ENCODE measurements at places on chromosomes 11 and 22.

- DNase-seq, result peak; percentile 80
These were observed 71.7 kb downstream of the IGLL5 start for GRCh38 chr22:22959147-22959827.

GRCh38 chr11:45993531-45994001 is 71.1 kb downstream of the LARGE2 start:
- no peak for DNase-seq

- peak; percentile 67 for DNase-seq
These were observed at the start of gene BRD1 for GRCh38 chr22:49827853-49828598. BRD1 (minus strand) TSS chr22:49827873; CDS start chr22:49824317, 3,556 bp downstream.

DNA sequence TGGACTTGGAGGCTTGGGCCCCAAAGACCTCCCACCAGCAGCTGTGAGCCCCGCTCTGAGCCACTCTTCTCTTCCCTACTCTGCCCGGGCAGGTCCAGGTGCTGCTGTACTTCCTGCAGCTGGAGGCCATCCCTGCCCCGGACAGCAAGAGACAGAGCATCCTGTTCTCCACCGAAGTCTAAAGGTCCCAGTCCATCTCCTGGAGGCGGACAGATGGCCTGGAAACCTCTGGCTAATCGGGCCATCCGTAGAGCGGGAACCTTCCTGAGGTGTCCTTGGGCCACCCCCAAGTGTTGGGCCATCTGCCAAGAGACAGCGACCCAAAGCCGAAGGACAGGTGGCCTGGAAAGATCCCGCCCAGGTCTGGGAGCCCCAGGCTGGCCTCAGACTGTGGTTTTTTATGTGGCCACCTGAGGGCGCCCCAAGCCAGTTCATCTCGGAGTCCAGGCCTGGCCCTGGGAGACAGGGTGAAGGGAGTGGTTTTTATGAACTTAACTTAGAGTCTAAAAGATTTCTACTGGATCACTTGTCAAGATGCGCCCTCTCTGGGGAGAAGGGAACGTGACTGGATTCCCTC is 135.1 kb downstream of the BCR start:
- peak; percentile 73 for DNase-seq

DNA sequence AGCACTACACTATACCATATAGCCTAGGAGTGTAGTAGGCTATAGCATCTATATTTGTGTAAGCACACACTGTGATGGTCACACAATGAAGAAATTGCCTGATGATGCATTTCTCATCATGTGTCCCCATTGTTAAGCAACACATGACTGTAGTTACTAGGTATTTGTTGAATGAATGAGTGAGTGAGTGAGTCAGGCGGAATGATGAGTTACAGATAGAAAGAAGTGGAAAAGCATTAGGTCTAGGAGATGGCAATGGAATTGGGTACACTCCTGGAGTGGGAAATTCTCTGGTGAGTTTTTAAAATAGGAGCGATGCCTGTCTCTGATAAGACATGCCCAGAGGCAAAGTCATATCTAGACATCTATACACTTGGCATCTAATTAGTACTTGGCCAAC is 160.5 kb upstream of the TBCEL start:
- no peak for DNase-seq

GRCh38 chr22:48379371-48379770 is 1448.3 kb downstream of the BRD1 start:
- no peak for DNase-seq

- no peak for DNase-seq
These were observed 19.3 kb downstream of the HPS4 start for GRCh38 chr22:26464312-26464711.

- no peak for DNase-seq
These were observed 3.2 kb downstream of the FUT4 start for GRCh38 chr11:94546886-94547285.

GRCh38 chr22:44266796-44267760 is 45.7 kb downstream of the SHISAL1 start:
- no peak for DNase-seq

DNA sequence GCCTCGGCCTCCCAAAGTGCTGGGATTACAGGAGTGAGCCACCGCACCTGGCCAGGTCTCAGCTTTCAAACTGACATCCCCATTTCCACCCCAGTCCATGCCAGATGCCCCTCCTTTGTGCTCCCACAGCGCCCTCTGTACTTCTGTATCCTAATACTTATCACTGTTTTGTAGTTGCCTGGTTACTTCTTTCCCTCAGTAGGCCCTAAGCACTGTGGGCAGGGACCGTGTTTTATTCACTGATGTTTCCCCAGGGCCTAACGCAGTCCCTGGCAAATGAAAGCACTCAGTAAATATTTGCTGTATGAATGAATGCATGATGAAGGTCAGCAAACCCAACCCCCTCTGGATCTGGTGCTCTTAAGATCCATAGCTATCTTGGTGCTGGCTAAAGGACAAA is 2.2 kb upstream of the TRIM3 start:
- no peak for DNase-seq

DNA sequence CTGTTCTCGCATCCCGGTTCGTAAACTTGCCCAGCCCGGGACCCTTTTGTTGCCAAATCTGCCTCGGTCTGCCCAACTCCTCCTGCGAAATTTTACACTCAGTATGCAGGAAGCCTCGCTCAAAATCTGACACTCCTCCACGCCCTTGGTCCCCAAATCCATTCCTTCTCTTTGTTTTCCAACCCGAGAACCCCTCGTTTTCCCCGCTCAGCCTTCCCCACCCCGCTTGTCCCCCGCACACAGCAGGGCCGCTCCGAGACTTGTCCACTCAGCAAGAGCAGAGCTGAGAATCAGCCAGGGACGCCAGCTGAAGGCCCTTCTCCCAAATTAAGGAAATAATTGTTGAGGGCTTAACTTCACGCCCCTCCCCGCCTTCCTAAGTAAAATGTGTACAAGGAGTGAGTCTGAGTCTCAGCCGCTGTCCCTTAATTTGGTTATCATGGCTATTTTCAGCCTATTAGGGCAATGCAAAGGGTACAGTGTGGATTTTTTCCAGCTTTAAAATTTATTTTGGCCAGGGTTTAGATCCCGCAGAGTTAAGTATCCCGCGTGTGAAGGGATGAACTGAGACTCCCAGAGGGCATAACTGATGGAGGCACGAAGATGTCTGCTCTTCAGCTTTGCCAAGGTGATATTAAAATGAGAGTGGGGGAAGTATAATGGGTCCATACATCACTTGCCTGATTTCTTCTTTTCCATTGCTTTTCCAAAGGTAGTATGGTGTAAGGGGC is 581 bp upstream of the FBXO3 start:
- DNase-seq, result no peak

DNA sequence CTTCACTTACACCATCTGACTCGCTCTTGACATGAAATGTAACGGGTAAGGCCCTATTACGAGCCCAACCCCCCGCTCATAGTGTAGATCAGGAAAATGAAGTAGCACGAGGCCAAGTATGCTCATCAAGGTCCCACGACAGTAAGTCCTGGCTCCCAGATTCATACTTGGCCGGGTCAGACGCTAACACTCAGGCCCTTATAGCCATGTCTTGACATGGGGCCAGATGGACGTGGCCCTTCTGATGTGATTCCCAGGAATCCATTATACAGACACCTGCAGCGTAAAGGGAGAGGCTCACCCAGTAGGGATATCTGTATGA is 175.1 kb downstream of the CEP164 start:
- no peak for DNase-seq

DNA sequence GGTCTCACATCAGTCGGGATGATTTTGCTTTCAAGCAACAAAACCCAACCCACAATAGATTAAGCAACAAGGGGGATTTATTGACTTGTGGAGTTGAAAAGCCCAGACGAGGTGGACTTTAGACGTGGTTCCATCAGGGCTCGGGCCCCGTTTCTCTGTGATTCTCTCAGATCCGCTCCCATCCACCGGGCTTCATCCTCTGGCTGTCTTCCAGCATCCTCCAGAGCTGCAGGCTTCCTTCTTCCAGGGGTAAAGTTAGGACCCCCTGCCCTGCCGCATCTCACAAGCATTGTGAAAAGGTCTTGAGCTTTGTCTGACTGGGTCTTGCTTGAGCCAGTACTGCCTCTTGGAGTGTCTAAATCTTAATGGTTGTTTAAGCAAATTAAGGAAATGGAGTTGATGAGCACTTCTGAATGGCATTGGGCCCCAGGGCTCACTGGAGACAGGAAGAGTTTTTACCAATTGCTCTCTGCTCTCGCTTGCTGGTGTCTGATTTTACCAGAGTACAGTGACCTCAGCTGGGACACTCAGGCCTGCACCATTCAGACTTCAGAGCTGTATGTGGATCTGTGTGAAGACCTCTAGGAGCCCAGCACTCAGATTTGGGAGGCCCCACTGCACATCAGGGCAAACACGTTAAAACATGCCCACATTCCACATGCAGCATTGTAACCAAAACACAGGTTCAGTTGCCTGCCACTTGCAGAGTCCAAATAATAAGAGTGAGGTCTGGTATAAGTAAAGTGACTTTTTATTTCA is 13.5 kb upstream of the FTH1 start:
- no peak for DNase-seq

DNA sequence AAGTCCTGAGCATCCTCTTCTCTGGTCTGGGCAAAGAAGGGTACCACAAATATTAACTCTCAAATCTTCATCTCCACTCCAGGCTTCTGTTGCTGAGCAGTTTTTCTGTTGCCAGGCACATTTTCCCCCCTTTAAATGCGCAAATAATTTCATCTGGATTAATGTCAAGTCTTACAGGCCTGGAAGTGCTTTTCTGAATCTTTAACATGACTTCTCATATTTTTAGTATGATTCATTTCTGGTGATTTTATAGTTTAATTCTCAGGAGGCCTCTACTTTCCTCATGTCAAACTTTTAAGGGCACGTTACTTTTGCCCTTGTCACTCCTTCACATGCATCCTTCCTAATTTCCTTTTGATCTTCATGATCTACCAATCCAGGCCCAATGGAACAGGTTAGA is 510.2 kb downstream of the METTL15 start:
- no peak for DNase-seq

- no peak for DNase-seq
These were observed 7.9 kb downstream of the NCAPD3 start for GRCh38 chr11:134215836-134216235.

DNA sequence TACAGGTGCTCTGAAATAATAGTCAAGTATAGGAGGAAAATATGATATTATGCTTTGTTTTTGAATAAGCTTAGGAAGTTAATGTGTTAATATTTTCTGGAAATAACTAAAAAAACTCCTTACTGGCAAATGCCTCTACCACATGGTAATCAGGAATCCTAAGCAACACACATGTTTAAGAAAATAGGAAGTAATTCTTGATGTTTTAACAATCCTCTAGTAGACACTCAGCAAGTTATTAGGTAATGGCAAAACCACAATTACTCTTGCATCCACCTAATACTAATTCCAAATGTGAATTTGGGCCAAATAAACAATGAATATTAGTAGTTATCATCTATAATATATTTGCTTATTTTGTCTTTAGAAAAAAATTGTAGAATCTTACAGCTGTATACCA is 53.6 kb downstream of the SLC35F2 start:
- DNase-seq, result no peak

DNA sequence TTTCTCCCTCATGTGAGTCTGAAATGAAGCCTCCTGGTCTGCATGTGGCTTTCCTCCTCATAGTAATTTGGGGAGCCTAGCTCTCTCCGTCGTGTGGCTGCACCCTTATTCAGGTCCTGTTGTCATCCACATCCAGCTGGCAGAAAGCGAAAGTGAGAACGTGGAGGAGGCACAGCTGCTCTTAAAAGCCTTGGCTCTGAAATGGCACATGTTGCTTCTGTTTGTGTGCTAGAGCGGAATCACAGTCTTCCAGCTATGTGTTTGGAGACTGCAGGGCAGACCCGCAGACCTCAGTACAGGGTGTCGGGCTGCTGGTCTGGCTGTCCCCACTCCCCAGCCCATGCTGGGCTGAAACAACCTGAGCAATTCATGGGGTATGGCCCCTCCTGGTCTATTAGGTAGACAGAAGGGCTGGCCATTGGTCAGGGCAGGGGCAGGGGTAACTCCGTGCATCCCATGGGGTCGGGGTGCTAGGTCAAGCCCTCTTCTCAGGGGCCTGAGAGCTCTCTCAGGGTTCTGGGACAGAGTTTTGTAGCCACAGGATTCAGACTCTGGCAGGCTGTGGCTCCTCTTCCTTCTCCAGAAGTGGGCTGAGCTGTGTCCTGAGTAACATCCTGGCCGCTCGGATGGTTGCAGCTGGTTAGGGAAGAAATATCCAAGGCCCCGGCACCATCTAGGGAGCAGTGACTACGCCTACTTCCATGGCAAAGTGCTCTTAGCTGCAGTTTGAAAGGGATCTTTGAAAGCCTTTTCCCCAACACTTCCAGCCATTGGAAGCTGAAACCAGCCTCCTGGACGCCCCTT is 50.6 kb downstream of the C11orf96 start:
- DNase-seq, result no peak

DNA sequence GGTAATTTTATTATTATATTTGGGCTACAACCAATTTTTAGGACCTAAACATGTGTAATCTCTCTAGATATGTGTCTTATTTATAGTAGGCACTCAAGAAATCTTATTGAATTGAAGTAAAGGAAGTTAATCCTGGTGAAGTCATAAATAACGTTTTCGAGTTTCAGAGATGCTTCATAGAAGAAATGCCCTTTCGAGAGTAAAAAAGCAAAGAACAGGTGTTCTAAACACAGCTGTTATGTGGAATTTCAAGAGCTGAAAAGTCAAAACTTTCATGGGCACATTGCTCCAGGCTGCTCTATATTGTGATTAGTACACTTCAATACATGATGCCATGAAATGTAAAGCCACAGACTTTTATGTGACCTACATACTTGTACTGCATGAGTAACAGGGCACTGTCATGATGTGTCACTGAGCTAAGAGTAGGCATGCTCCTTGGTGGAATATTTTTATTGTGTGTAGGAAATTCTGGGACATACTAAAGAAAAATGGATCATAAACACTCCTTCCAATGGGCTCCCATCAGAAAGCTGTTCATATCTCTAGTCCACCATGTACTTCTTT is 7.2 kb upstream of the ELMOD1 start:
- DNase-seq, result no peak

DNA sequence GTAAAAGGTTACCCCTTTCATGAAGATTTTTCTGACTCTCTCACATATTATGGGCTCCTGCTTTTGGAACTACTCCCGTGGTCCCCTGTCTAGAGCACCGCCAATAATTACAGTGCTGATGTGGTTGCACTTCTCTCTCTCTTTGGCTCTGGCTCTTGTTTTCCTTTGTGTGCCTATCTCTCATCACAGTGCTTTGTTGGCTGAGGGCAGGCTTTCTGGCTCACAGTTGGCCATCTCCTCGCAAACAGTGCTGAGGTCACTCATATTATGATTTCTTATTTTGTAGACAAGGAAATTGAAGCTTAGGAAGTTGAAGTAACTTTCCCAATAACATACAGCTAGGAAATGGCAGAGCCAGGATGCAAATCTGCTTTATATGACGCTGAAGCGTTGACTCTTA is 192.5 kb downstream of the DDX10 start:
- DNase-seq, result no peak

DNA sequence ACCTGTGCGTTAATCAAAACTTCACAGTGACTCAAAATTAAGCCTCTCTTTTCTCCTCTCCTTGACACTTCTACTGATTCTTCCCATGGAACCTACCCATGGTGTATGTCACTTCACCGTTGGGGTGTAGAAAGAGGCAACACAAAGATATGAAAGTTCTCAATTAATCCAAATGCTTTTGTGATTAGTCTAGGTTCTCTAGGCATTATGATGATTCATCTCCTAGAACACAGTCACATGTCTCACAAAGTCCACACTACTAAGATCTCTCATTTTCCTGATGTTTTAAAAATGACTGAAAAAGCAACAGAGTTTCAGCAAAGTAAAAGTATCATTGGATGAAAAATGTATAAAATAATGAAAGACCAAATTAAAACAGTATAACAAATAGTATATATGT is 13.7 kb upstream of the SCGB2A2 start:
- DNase-seq, result no peak
